Non-pigmented ciliary epithelial cell (primary cell): ENCODE measurements at places on chromosomes 13 and 19.

- no peak for DNase-seq
Observed at GRCh38 chr19:40799558-40800338, 757 bp downstream of the EGLN2 start.

- DNase-seq: no peak
Observed at GRCh38 chr19:32928806-32929205, 43.0 kb downstream of the CEP89 start.

DNA sequence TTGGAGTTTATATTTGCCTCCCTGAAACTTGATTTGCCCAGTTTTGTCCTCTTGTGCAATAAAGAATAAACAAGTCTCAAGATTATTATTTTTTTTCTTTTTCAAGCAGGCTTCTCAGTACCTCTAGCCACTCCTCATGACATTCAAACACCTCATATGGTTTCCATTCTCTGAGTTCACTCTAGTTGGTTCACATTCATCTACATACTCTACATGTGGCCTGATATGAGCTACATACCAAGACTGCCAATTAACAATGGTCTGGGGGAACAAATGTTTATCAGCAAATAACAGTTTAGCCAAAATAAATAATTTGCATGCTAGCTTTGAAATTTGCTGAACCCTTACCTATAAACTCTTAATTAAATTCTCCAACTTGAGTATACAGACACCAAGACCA is 22.5 kb downstream of the KCNRG start:
- DNase-seq: no peak

DNA sequence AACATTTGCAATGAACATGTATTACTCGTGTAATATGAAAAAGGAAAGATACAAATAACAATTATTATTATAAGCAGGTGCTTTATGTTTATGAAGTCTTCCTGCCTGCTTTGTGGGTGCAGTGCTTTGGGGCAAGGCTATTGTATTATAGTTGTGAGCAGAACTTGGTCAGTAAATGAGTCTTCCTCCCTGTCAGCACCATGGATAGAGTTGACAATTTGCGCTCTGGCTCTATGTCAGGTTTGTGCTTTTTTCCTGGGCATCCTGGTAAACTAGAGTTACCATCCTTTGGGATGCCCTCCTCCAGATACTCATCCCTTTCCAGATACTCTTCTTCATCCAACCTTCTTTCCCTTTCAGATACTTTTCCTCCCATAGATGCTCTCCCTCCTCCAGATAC is 19.6 kb downstream of the ERICH6B start:
- DNase-seq: no peak

GRCh38 chr13:33766329-33767123 is 51.4 kb upstream of the RFC3 start:
- no peak for DNase-seq

GRCh38 chr13:30796132-30796572 is 60.8 kb downstream of the ALOX5AP start:
- no peak for DNase-seq
